CD4-positive, alpha-beta memory T cell (primary cell): ENCODE measurements at places on chromosomes 5 and 9.

GRCh38 chr9:13116292-13116691 is 163.2 kb downstream of the MPDZ start:
- DNase-seq = no peak

GRCh38 chr5:159605585-159605984 is 275.3 kb upstream of the IL12B start:
- no peak for DNase-seq

DNA sequence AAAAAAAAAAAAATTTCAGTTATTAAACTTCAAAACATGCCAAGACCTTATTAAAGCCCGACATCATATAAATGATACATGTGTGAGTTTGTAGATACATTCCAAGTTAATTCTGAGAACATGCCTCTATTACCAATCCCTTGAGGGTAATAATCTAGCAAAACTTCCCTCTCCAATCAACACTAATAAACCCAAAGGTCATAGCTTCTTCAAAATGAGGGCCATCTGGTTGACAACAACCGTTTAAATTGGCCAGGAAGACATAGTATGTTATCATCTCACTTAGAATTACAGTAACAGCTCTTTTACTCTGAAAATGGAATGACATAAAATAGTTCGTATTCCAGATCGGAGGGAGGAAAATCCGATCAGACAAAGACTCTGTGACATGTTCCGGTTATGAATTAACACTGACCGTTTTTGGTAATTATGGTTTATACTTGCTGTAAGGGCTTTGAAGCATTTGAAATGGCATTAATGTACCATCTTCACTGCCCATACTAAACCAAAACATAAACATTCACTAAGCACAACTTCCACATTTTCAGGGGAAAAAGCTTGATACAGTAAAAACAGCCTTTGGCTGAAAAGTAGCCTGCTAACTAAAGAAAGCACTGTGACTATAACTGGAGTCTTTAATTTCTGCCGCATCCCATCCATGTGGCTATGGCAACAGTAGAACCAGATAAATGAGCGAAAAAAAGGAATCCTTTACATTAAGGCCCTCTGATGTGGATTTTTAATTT is 50.3 kb downstream of the ANKH start:
- DNase-seq = no peak

GRCh38 chr5:152634586-152634985 is 229.5 kb upstream of the NMUR2 start:
- no peak for DNase-seq

GRCh38 chr9:134463280-134463679 is 137.0 kb downstream of the RXRA start:
- no peak for DNase-seq

DNA sequence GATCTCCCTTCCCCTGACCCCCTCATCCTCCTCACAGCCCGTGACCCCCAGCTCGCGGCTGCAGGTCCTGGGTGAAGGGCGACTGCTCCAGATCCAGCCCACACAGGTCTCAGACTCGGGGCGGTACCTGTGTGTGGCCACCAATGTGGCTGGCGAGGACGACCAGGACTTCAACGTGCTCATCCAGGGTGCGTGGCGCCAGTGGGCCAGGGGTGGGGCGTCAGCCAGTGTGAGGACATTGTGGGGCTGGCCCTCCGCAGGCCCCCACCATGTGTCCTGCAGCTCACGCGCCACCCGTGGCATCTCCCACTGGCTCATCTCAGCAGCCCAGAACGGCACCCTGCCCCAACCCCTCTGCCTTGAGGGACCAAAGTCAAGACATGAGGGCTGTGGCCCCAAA is 67.1 kb upstream of the ASS1 start:
- DNase-seq = no peak

- no peak for DNase-seq
These were observed 338.1 kb upstream of the ADAMTS16 start for GRCh38 chr5:4802044-4802443.

DNA sequence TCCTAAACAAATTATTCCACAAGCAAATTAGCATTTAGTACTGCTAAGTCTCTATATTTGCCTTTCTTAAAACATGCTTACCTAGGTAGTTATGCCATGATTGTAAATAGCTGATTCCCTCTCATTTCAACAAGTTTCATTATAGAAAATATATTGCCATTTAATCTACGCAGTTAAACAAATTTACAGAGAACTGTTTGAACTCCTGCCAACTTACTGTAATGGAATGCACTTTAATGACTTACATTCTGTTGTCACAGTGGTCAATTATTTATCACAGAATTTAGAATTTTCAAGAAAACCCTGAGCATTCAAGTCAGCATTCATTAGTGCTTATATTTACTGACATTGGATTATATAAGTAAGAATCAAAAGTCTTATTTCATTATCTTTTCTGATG is 19.6 kb downstream of the SLC38A9 start:
- no peak for DNase-seq
